NCI-H446 (cell line): ENCODE measurements at places on chromosomes 1 and 21.

- DNase-seq: no peak
Observed at GRCh38 chr1:67851800-67852199, 18.5 kb upstream of the GNG12 start.

DNA sequence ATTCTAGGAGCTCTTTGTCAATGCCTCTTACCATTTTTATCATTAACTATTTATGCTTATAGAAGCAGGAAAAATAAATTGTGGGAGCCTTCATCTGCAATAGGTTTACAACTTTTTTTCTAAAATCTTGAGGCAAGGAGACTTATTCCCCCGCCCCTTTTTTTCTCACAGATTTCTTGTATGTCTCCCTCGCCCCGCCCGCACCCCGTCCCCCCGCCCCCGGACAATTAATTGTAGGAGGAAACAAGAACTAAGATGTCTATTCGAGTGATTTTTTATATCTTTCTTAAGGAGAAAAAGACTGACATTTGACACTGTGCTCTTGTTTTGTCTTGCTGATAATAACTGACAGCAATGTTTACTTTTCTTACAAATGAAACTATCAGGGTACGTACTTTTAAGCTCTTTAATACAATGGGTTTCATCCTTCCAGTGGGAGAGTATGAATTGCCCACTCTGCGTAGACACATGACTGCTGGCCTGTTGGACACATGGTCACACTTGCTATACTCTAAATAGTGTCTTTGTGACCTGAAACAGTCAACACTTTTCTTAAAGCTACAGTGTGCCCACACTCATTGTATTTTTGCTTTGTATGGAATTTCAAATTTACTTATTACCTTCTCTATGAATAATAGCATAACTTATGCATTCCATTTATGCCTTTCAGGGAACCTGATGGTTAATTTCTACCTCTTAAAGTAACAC, 1.5 kb upstream of the IVNS1ABP start:
- DNase-seq: no peak

GRCh38 chr1:185440877-185441276, 123.8 kb upstream of the IVNS1ABP start:
- DNase-seq: no peak

- no peak for DNase-seq
Observed at GRCh38 chr1:222225316-222225691, 322.6 kb downstream of the HHIPL2 start.

DNA sequence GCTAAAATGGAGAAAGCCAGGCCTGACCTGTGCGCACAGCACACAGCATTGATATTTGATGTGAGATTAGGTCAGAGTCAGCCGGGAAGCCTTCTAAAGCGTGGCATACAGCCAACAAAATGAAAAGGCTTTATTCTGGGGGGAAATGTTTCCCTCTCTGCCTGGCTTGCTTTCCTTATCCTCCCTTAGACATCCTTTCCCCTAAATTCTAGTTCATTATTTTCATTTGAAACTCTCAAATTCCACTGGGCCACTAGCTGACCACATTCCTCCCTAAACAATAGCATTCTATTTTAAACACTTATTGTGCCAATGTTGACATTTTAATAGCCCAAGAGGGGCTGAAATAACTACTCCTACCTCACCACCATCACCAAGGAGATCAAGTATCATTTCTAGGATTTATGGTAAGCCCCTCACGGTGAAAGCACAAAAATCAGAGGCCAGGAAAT, 49.4 kb downstream of the LEPR start:
- DNase-seq: no peak

DNA sequence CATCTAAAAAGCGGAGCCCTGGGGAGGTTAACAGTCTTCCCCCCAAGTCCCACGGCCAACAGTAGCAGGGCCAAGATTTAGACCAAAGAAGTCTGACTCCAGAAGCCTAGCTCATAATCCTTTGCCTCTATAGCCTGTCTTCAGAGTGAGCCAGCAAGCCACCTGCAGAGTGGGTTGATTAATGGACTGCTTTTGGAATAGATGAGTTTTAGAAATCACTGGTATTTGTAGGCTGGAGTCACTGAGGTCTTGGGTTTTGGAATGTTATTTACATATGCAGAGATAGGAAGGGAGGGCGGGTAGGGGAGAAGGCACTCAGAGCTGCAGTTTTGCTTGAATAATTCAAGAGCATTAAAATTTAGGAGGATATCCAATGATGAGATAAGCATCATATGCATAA, 90.8 kb upstream of the L1TD1 start:
- no peak for DNase-seq

DNA sequence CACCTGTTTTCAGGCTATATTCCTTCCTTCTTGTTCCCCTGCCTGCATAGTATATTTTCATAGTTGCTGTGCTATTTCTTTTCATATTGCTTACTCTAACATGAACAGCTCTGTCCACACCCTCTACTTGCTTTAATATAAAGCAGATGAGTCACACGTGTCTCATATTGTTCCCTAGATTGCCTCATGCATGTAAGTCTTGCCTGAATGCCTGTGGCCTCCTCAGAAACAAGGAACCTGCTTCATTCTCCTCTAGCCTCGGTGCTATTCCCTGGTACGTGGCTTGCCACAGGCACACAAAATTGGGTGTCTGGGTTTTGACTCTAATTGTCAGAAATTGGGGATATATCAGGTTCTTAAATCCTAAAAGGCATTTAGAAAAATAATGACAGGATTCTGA, 16.5 kb upstream of the PKP1 start:
- no peak for DNase-seq

DNA sequence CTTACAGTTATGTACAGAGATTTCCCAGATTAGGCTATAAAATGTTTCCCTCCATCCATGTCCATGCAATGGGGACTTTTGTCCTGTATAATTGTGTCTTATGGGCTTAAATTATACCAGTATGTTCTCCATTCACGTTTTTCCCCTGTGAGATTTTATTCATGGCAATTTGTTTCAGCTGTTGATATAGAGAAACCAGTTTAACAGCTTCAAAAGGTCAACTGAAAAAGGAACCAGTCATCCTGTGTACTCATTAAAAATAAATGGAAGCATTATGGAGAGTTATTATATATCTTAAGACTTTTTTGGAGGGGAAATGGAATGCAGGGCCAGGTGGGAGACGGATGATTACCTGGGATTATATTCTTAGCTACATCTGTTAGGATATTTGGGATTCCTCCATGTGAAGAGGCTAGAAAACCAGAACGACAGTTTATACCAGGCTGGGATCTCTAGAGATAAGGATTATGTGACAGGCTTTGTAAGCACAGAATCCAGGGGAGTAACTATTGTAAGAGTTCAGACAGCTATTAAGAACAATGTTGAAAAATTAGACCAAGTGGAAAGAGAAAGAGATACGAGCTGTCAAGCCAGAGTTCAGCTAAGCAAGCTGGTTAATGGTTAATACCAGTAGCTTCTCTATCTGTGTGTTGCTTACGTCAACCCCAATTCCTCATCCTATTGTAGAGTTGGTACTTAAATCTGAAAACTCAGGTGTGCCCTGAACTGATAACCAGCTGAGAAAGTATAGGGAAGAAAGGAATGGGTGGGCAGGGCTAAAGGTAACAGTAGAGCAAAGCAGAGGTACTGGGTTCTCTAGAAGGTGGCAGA, 12.4 kb upstream of the ZNF697 start:
- DNase-seq: no peak

DNA sequence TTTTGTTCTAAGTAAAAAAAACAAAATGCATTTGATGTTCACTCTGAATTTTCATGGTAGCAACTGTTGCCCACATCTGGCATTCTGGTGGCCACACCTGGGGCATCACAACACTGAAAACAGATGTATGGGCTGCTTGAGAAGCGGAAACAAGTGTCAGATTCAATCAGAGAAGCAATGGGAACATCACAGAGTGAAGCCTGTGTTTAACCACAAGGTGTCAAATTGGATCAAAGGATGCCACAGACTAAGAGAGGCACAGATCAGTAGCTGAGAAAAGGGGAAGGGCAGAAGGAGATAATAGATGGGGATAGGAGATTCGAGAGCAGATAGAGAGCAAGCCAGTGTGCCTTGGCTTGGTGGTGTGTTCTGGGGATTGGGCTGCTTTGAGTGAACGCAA, 49.8 kb upstream of the MTF2 start:
- no peak for DNase-seq

DNA sequence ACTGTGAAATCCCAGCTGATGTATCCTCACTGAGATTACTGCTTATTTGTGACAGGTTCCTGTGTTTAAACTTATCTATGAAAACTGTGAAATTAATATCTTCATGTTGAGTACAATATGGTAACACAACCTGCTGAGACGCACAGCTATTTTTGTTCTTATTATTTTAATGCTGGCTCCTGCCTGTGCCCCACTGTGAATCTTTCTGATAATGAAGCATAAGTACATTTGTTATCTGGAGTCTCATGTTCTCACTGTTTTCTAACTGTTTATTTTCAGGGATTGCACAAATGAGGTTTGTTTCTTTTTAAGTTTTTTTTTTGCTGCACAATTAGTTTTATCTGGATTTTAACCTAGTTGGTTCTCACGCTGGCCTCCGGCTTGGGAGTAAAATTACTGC, 39.9 kb upstream of the IFNAR2 start:
- DNase-seq: no peak

GRCh38 chr1:85463731-85464496, 1.0 kb downstream of the DDAH1 start:
- peak; percentile 64 for DNase-seq

DNA sequence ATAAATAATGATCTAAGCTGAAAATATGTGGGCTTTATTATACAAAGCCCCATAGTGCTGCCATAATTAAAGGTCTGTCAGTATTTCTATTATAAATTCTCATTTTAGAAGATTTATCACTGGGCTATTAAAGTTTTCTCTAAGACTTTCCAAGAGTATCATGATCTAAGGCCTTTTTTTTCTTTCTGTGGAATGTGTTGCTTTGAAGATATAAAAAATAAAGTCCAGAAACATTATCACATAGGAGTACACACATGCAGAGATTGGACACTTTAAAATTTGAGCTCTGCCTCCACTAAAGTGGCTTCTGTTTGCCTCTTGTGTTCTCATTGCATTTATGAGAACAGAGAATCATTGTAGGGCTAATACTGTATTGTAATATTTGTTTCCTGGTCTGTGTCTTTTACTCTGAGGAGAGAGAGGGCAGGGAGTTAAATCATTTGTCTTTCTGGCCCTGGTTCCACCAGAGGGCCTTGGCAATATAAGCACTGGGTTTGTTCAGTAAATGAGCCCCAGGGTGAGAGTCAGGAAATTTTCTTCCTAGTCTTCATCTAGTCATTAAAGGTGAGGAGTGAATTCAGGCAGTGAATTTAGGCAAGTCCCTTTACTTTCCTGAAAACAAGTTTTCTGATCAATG, 70.2 kb downstream of the NFIA start:
- no peak for DNase-seq

GRCh38 chr1:245663841-245664240, 509.1 kb downstream of the KIF26B start:
- DNase-seq: no peak
